Astrocyte of the spinal cord (primary cell): ENCODE measurements at places on chromosomes 12 and 14.
A peak's percentile ranks its signal among the peaks of the same experiment; 100 is the strongest.

- DNase-seq: no peak
These were observed 439.7 kb downstream of the ADAMTS20 start for GRCh38 chr12:43112101-43112920.

GRCh38 chr14:84036840-84037239 is 1493.1 kb upstream of the FLRT2 start:
- DNase-seq: peak; percentile 31

DNA sequence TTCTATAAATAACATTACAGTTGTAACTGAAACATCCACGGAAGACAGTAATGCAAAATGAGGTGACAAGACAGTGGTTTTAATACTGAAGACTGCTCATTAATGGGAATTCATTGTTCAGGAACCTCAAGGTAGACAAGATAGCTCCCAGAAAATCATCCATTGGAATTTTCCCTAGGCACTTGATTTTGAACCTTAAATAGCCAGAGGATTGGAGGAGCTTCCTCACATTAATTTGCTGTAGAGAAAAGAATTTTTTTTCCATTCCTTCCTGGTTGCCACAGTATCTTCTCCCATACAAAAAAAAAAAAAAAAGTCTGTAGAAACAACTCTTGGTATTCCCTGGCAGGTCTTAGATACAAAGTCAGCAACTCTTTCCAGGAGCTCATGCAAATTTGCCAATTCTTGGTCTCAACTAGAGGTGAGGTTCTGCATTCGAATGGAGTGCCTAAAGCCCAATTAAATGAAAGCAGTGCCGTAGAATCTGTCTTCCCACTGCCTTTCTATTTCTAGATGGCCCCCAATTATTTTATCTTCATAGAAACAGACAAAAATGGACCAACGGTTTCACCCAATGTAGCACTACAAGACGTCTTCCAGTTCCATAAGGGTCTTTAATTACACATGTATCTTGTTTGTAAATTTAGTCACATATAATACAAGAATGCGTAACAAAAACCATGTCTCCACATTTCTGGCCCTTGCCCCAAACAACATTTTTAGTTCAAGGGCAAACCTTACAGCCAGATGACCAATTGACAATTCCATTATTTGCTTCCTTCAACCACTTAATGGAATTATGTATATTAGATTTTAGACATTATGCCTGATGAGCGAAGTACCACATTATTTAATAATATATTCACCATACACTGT is 13.5 kb downstream of the SLC38A2 start:
- no peak for DNase-seq

- DNase-seq: no peak
These were observed 11.1 kb downstream of the IFNG start for GRCh38 chr12:68148261-68148951.

- no peak for DNase-seq
These were observed 17.7 kb downstream of the SMIM41 start for GRCh38 chr12:52097045-52097666.

DNA sequence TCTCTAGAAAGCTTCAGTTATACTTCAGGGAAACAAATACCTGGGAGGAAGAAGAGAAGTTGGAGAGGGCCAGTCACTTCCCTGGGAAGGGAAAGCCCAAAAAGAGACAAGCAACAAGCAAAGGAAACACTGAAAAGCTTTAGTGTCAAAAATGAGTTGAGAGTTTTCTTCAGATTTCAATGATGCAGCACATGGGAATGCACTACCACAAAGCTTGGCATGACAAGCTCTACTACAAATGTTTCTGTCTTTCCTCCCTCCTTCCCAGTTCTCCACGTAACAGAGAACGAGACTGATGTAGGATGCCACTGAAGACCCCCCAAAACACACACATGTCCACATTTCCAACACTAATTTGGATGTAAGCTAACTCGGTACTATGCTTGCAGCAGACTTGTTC is 26.8 kb upstream of the ADAMTS20 start:
- peak; percentile 9 for DNase-seq

GRCh38 chr14:100611811-100612480 is 24.7 kb upstream of the BEGAIN start:
- DNase-seq: no peak

- peak; percentile 49 for DNase-seq
These were observed 8.8 kb downstream of the USP15 start for GRCh38 chr12:62268956-62269355.

GRCh38 chr12:2264651-2265232 is 212.0 kb downstream of the CACNA1C start:
- DNase-seq: peak; percentile 92

- peak; percentile 82 for DNase-seq
These were observed 89.7 kb downstream of the TMCC3 start for GRCh38 chr12:94560431-94561221.

GRCh38 chr12:9758119-9758518 is 2.6 kb downstream of the CD69 start:
- no peak for DNase-seq

GRCh38 chr14:90545382-90545781 is 148.6 kb downstream of the CALM1 start:
- no peak for DNase-seq

DNA sequence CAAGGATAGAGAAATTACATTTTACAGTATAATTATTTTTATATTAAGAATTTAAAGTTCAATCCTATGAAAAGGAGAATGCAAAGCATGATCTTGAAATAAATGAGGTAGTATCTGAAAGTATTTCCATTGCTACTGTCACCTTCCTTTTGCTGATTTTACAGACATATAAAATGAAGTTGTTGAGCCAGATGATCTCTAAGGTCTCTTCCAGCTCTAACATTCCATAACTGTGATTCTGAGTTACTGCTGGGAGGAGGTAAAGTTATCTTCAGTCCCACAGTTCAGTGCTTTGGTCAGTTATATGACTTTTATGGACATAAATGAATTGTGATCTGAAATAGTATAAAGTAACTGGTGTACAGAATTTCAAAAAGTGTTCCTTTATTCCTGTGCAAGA is 52.8 kb downstream of the SLC38A6 start:
- peak; percentile 28 for DNase-seq

DNA sequence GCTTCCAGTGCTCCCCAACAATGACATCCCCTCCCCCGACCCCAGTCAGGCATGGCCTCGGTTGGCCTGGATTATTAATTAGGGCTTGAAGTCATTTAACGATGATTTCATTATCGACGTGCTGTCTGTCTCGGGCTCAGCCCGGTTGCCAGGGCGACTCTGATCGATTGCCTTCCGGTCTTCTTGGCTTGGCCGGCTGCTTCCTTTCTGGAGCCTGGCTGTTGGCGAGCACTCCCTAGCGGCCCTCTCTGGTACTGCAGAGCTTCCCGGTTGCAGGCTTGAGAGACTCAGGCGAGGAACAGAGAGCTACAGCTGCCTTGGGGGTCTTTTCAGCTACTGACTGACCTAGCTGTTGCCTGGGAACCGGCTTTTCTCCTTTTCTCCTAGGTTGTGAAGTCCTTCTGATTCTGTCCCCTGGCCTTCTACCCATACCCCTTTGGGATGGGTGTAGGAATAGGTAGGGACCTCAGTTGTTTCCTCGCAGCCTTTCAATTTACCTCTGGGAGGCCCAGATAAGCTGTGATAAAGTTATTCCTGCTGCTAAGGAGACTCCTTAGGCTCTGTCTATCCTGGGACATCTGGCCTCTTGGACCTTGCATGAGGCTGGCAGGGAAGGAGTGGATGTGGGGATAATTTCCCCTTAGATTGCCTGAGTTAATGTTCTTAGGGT is 5.5 kb upstream of the CISTR start:
- peak; percentile 47 for DNase-seq

- no peak for DNase-seq
These were observed 66.1 kb downstream of the CHGA start for GRCh38 chr14:92988786-92989755.

DNA sequence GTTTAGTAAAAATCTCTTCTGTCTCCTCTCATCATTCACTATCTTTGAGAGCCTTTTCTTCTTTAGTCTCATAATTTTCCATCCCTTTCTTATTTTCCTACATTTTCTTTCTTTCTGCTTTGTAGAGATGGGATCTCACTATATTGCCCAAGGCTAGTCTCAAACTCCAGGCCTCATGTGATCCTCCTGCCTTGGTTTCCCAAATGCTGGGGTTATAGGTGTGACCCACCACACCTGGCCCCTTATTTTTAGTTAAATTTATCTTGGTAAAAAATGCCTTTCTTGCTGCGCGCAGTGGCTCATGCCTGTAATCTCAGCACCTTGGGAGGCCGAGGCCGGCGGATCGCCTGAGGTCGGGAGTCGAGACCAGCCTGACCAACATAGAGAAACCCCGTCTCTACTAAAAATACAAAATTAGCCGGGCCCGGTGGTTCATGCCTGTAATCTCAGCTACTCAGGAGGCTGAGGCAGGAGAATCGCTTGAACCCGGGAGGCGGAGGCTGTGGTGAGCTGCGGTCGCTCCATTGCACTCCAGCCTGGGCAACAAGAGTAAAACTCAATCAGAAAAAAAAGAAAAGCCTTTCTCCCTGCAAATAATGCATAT is 996 bp downstream of the SLC2A3 start:
- no peak for DNase-seq

DNA sequence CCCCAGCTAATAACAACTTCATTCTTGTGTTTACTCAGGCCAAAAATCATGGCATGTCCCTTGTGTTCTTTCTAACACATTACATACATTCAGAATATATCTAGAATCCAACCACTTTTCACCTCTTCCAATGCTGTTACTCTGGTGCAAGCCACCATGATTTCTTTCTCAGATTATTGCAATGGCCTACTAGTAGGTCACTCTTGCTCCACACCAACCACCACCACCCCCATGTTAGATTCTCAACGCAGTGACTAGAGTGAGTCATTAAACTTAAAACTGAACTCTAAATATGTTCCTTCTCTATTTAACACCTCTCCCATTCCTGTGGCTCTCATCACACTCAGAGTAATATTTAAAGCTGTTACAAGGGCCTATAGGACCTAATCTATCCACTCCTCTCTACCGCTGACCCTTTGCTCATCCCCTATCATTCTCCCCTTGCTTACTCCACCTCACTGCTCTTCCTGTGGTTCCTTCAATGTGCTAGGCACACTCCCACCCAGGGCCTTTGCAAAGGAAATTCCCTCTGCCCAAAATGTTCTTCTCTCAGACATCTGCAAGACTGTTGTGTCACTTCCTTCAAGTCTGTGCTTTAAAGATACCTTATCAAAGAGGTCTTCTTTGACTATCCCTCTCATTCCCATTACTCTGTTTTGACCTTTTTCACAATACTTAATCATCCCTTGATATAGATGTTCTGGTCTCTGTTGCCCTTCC is 6.6 kb downstream of the RTN1 start:
- no peak for DNase-seq

GRCh38 chr12:75760573-75761294 is 249.3 kb upstream of the KRR1 start:
- no peak for DNase-seq

GRCh38 chr12:23929906-23930305 is 19.6 kb downstream of the SOX5 start:
- peak; percentile 21 for DNase-seq

DNA sequence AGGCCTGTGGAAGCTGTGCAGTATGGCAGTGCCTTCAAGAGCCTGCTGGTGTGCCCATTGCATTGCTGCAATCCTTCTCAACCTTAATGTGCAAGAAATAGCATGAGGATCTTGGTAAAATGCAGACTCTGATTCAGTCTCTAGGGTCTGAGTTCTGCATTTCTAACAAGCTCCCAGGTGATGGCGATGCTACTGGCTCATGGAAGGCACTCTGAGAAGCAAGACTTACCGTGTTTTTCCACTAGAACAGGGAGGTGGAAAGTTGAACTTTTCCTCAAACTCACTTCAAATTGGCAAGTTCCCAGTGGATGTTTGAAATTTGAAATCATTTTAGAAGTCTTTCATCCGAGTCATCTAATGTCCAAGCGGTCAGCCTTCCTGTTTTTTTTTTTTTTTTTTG is 55.5 kb downstream of the MYRFL start:
- DNase-seq: peak; percentile 46

- no peak for DNase-seq
These were observed 194.3 kb downstream of the DACT1 start for GRCh38 chr14:58832095-58832521.

GRCh38 chr14:57937676-57938075 is 71.8 kb upstream of the SLC35F4 start:
- DNase-seq: no peak

- DNase-seq: no peak
These were observed 20.1 kb upstream of the KRT7 start for GRCh38 chr12:52212701-52213563.

GRCh38 chr14:99351166-99352007 is 79.4 kb upstream of the BCL11B start:
- no peak for DNase-seq

- no peak for DNase-seq
These were observed 151.4 kb upstream of the IFNG-AS1 start for GRCh38 chr12:67837876-67838275.

DNA sequence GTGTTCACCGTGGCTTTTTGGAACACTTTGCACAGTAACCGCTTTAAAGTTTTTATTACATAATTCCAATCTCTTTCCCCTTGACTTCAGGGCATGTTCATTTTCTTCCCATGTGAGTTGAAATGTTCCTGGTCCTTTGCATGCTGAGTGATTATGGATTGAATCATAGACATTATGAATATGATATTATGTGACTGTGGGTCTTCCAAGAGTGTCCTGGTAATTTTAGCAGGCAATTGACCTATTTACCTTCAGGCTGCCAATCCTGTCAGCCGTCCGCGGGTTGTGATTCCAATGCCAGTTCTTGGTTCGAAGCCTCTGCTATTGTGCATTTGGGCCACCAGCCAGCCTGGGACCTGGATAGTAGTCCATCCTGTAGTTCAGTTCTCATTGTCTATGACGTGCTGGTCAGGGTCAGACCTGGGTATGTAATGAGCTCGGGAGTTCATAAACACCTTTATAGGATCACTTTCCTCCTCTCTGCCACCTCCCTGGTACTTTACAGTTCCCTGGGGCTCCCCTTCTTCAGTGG is 32.6 kb upstream of the DDX11 start:
- no peak for DNase-seq

- peak; percentile 58 for DNase-seq
These were observed 190.6 kb downstream of the TMX1 start for GRCh38 chr14:51430633-51431032.

- DNase-seq: no peak
These were observed 8.6 kb upstream of the HDAC7 start for GRCh38 chr12:47828008-47828975.

DNA sequence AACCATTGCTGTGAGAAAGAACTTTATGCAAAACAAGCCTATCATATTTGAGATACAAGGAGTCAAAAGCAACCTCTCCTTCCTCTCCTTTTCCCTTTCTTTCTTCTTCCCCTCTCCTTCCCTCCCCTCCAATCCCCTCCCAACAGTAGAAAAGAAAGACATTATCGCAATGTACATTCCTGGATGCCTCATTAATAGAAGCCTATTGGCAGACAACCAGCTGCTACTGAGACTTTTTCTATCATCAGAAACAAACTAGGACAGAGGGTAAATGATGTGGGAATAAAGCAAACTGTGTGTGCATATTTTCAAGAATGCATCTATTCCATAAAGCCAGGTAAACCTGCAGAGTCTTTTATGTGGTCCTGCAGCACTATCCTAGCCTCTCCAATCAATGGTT is 237.2 kb downstream of the ITPR2 start:
- no peak for DNase-seq
